ENCODE measurements at places on chromosomes 4 and X.

- no peak for DNase-seq
These were observed 54.3 kb upstream of the MAGEB2 start for GRCh38 chrX:30161043-30161442.

DNA sequence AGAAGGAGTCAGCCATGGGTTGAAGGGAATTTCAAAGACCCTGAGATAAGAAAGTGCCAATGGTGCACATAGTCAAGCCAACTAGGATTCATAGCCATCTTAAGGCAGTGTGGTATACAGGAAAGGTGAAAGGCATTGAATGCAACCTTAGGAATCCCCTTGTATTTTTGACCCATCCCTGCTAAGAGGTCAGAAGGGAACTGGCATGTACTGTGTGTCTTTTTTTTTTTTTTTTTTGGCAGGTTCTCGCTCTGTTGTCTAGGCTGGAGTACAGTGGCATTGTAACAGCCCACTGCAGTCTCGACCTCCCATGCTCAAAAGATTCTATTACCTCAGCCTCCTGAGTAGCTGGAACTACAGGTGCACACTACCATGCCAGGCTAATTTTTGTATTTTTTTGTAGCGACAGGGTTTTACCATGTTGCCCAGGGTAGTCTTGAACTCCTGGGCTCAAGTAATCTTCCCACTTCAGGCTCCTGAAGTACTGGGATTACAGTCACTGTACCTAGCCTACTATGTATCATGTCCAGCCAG is 40.8 kb downstream of the VSIG4 start:
- DNase-seq, result no peak

DNA sequence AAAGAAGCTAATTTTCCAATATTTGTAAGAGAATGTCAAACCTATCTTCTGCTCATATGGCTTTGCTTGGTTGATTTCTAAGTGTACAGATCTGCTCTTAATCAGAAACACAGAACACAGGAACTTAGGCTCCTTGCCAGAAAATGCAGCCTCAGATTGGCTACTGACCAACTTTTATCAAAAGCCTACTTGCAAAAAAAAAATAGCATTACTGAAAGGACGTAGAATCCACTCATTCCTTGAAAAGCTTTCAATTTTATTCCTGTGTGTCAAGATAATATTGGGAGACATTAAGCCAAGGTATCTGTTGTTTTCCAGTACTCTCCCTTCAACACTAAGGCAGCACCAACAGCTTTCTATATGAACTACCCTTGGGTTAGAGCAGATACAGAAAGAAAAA is 127.6 kb upstream of the INTU start:
- no peak for DNase-seq

DNA sequence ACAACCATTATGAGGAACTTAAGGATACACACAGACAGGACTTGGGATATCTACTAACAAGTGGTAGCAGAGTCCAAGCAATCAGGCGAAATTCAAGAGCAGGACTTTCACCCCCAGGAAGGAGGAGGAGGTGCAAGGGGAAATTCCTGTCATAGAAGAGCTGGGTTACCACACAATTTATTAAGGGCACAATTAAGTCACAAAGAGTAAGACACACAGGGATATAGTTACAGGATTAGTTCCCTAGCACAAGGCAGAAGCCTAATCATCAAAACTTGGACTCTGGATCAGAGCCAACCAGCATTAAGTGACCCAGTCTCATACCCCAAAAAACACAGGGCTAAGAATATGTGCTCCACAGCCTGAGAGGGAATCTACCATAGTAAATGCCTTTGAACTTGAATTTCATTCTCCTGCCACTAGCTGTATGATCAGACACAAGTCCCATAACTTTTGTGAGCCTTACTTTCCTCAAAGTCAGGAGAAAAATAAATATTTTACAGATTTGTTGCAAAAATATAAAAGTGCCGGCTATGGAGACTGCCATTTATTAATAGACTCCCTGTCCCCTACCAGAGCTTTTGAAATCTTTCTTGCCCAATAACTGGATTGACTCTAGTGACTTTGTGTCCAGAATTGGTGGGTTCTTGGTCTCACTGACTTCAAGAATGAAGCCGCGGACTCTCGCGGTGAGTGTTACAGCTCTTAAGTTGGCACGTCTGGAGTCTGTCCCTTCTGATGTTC is 87.0 kb downstream of the SYNPO2 start:
- no peak for DNase-seq

DNA sequence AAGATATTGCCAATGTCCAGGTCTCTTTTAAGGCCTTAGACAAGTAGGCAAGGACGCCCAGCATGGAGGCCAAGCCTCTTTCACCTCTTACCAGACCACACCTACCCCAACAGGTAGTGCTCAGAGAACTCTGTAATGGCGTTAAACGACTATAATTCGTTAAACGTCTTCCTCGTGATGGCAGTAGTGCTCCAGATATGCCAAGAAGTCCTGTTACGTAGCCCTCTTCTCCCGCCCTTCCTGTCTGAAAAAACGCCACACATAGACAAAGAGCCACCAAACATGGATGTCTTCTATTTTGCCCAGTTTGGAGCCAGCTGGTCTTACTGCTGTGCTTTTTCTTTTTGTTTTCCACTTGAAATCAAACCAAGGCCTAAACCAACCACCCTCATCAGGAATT is 190.7 kb downstream of the OR13H1 start:
- no peak for DNase-seq

- no peak for DNase-seq
These were observed 5.4 kb downstream of the SLC25A6 start for GRCh38 chrX:1386338-1387127.

DNA sequence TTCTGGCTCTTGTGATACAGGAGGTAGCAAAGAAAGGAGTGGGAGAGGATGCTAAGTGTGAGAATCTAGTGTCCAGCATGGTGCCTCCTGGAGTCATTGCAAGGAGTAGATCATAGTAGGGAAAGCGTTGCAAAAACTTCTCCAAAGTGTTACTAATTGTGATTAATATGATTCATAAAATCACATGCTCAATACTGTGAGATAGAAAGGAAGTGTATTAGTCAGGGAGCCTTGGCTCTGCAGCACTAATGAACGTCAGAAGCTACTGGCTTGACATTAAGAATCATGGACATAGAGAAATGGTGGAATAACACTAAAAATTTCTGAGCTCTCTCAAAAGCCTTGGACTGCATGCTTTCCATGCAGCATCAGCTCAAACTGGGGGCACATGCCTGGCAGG is 299.1 kb downstream of the EVC2 start:
- no peak for DNase-seq

- DNase-seq, result no peak
These were observed 122.3 kb downstream of the MID1IP1 start for GRCh38 chrX:38923451-38923969.

DNA sequence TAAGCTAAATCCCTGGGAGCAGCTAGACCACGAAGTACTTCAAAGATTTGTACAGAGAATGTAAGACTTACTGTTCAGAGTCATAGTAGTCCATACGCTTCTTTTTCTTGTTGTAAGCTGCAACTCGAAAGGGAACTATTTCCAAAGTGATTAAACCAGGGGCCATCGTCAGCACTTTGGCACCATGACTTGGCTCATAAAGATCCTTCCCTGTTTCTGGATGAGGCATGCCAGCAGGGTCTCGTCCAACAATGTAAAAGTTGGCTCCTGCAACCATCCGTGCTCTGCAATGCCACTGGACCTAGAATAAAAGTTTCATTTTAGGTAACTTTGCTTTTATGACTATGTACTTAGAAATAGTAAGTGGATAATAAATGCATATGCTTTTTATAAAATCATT is 88.5 kb downstream of the PAPSS1 start:
- no peak for DNase-seq

DNA sequence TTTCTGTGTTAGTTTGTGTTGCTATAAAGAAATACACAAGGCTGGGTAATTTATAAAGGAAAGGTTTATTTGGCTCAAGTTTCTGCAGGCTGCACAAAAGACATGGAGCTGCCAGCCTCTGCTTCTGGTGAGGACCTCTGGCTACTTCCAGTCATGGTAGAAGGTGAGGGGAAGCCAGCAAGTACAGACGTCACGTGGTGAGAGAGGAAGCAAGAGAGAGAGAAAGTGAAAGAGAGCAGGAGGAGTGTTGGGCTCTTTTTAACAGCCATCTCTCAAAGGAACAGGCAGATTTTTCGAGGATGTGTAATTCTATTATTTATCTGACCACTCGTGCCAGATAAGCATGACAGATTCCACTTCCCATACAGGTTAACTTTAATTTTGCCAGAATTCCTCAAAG is 1199.1 kb downstream of the ADGRL3 start:
- DNase-seq, result no peak

DNA sequence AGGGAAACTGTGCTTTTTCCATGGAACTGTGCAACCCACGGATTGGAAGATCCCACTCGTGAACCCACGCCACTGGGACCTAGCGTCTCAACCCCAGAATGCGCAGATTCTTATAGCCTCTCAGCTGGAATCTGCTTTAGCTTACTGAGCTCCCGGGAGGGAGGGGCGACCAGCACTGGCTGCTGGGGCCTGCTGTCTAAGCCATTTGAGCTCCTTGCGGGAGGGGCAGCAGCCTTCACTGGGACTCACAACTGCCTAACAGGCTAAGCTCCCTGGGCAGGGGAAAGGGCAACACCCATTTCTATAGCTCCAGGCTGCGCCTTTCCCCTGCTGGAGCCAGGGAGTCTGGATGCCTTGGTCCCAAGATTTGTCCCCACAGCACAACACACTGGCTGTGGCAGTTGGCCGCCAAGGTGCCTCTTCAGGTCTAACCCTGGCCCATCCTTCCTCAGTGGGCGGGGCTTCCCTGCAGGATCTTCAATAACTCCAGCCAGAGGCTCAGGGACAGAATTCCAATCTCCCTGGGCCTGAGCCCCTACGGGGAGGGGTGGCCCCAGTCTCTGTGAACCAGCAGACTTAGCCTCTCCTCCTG is 451.7 kb upstream of the PITX2 start:
- DNase-seq, result no peak

DNA sequence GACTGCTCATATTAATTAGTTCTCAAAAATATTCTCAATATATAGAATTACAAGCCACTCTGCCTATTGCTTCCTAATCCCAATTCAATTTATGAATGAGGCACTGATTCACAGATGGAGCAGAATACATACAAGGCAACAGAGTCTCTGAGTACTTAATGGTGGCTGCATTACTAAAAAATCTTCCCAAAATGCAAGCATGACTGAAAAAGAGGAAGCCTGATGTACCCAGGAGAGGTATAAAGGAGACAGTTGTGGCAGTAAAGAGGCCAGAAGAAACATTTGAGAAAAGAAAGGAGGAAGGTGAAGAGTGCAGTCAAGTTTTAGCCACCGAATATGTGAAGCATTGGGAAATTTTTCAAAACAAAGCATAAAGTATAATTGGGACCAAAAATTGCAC is 163.2 kb upstream of the INTU start:
- DNase-seq, result no peak

GRCh38 chr4:39822662-39823061 is 124.7 kb downstream of the UBE2K start:
- no peak for DNase-seq

DNA sequence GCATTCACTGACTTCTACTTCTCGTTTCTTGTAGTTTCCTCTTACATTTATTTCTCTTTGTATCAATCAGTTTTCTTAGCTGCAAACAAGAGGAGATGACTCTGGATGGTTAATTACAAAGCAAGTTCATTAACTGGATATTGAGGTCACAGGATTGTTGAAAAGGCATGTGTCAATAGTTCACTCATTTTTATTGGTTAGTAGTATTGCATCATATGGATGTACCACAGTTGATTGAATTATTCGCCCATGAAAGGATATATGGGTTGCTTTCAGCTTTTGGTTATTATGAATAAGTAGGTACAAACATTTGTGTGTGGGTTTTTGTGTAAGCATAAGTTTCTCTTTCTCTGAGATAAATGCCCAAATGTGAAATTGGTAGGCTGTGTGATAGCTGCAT is 21.8 kb upstream of the ARHGEF6 start:
- DNase-seq, result no peak

DNA sequence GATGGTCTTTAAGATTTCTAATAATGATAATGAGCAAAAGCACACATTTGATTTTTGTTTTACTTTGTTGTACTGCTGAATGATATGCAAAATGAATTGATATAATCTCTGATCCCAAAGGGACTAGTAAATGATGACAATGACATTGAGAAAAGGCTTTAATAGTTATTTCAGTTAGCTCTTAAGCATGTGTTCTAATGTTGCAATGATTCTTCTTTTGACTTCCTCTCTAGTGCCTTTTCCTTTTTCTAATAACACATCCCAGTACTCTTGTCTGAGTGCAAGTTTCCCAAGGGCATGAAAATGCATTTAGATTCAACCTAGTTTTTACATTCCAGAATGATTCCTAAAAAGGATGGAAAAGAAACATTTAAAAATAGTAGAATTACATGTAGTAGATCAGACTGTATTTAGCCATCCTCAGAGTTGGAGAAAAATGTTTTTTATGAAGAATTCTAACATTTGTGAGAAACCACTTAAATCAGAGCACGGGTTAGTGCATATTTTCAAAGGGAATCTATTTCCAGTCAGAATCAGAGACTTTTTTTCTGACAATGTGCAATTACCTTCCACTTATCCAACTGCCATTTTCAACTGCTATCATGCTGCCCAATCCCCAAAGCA is 508.8 kb downstream of the C4orf33 start:
- DNase-seq, result no peak
